ENCODE measurements at places on chromosomes 12 and 14.

GRCh38 chr12:45363903-45364302 lies 148.0 kb downstream of the ANO6 start:
- H3K4me1 ChIP-seq, result no peaks in the 10 kb centered on the region
- no peak overlapping the region for H3K27ac ChIP-seq
- peaks cover 90% of the 10 kb centered on the region for H3K36me3 ChIP-seq
- H3K27me3 ChIP-seq, result no peaks in the 10 kb centered on the region
- no peak for DNase-seq

DNA sequence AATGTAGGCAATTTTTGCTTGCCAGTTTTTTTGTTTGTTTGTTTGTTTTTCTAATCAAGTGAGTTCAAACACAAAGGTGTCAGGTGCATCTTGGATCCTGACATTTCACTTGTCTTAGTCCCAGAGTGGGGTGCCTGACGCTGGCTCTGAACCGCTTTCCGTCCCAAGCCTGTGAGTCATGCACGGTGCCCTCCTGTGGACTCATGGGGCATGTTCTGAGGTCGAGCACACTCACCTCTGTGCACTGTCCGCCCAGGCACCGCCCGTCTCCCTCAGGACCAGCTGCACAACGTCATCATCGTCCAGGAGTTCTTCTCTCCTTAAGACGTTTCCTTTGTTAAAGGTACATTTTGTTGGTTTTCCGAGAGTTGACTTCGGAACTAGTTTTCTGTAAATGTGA lies 98.2 kb downstream of the GLT1D1 start:
- H3K27me3 ChIP-seq, result peaks cover 9% of the 10 kb centered on the region
- no peak overlapping the region for H3K27ac ChIP-seq
- no peak for DNase-seq
- H3K36me3 ChIP-seq, result no peaks in the 10 kb centered on the region
- peaks cover 56% of the 10 kb centered on the region for H3K4me1 ChIP-seq

DNA sequence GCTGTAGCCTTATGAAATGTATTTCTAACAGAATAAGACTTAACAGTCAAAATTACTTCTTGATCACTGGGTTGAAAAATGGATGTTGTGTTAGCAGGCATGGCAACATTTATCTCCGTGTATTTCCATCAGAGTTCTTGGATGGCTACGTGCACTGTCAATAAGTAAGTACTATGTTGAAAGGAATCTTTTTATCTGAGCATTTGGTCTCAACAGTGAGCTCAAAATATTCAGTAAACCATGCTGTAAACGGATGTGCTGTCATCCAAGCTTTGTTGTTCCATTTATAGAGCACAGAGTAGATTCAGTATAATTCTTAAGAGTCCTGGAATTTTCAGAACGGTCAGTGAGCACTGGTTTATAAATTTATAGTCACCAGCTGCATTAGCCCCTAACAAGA lies 15.5 kb downstream of the SCAF11 start:
- no peak overlapping the region for H3K4me3 ChIP-seq
- H3K36me3 ChIP-seq, result peaks cover 83% of the 10 kb centered on the region
- no peak for DNase-seq

GRCh38 chr14:90700933-90701776 lies 115.1 kb downstream of the TTC7B start:
- peaks cover 2% of the 10 kb centered on the region for H3K27me3 ChIP-seq
- DNase-seq, result no peak
- peaks cover 39% of the 10 kb centered on the region for H3K4me1 ChIP-seq
- H3K36me3 ChIP-seq, result no peaks in the 10 kb centered on the region
